Stimulated activated CD4-positive, alpha-beta T cell treated with anti-CD3 and anti-CD28 coated beads, Interleukin-4, amount 100 ng/mL, for 4 hours (primary cell): ENCODE measurements at places on chromosomes 13 and 19.

GRCh38 chr13:113138792-113139551 is 16.4 kb downstream of the F10 start:
- no peak for DNase-seq

GRCh38 chr13:41065078-41065477 is 3.8 kb downstream of the WBP4 start:
- DNase-seq: no peak

- DNase-seq: peak; percentile 6
Observed at GRCh38 chr19:36215276-36216123, 594 bp downstream of the ZNF146 start.

DNA sequence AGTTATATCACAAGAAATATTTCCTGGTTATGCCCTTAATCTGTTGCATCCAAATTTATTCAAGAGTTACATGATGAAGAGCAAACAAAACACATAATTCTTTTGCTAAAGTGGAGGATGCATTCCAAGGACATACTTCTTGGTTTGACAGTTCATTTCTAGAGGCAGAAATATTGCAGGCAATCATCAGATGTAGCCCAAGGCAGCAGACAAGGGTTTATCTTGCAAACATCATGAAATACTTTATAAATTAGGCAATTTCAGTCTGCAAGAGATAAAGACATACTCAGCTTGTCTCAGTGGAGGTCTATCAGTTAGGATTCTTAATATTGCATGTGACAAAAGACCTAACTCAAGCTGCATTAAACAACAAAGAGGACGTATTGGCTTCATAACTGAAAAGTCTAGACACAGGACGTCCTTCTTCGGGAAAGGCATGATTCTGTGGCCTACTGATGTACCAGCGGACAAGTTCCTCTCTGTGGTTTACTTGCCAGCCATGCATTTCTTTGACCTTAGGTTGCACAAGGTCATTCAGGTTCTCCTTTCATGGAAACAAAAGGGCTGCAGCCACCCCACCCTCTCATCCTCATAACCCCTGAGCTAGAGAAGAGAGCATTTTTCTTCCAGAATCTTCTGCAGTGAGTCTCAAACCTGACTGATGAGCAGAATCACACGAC is 204.1 kb downstream of the KATNAL1 start:
- no peak for DNase-seq

GRCh38 chr13:39281539-39282150 is 243.4 kb downstream of the NHLRC3 start:
- no peak for DNase-seq

DNA sequence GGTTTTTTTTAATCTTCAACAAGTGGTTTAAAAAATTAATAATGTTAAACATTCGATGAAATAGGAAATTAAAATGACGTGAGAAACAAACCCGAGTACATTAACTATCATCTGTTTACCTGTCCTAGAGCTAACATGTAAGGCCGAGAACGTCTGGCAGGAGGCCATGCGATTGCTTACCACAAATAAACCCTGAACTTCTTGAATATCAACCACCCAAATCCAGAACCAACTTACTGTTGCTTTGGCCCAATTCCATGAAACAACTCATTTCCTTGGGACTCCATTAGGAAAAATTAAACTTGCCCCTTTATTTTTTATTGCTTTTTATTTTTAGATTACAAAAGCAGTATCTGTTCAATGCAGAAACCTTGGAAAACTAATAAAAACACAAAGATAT is 228.9 kb upstream of the IRS2 start:
- no peak for DNase-seq

DNA sequence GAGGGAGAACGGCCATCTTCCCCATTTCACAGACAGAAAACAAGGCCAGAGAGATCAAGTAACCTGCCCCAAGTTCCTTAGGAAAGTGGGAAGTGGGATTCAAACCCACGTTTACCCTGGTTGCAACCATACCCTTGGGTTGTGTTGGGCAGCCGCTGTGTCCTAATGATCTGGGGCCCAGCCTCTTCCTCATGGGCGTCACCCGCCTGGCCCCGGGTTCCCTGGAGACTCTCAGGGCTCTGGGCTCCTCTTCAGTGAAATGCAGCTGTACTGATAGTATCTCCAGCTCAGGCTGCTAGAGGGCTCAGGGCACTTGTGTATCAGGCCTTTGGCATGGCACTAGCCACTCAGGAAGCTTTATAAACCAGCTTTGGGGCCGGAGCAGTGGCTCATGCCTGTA is 9.8 kb downstream of the TMED1 start:
- DNase-seq: no peak

GRCh38 chr19:5038631-5039271 is 69.8 kb downstream of the KDM4B start:
- no peak for DNase-seq

GRCh38 chr13:24516919-24517318 is 4.3 kb upstream of the PARP4 start:
- no peak for DNase-seq

GRCh38 chr19:50273821-50274220 is 55.4 kb downstream of the KCNC3 start:
- no peak for DNase-seq
